ENCODE measurements at places on chromosomes 11 and 22. TPM values are rescaled to one million over a fixed set of nuclear protein-coding genes. Genes with fewer than 3 reads are reported as not detected.
A peak's percentile ranks its signal among the peaks of the same experiment; 100 is the strongest.

DNA sequence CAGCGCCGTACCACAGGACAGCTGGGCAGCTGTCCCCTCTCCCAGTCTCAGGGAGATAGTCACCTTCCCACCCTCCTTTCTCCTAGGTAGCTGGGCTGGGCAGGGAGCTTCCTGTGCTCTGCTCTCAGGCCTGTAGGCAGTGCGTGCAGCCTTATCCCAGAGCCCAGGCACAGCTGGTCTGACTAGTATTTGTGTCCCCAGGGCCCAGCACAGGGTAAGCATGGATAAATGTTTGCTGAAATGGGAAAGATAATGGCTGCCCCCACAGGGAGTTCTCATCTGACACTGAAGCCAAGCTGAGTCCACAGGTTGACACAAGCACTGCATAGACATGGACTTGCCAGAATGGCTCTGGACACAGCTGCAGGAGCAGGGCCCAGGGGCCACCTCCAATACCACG is 9.8 kb downstream of the SLC15A3 start:
- DNase-seq: no peak

DNA sequence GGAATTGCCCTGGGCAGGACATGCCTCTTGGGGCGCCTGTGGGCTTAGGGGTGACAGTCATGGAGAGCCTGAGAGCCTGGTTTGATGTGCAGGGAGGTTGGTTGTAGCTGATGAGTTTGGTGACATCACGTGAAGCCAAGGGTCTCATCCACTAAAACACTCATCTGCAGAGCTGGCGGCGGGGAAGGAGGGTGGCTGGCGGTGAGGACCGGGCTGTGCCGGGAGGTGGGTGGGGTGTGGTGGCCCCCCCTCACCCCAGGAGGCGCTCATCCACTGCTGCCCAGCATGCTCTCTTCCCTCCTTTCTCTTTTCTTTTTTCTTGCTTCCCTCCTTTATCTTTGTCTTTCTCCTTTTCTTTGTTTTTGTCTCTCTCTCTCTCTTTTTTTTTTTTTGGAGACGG is 49.0 kb downstream of the GRAMD4 start:
- DNase-seq: peak; percentile 50

- no peak for DNase-seq
Measured at GRCh38 chr11:45551191-45551713, 114.2 kb downstream of the CHST1 start.

DNA sequence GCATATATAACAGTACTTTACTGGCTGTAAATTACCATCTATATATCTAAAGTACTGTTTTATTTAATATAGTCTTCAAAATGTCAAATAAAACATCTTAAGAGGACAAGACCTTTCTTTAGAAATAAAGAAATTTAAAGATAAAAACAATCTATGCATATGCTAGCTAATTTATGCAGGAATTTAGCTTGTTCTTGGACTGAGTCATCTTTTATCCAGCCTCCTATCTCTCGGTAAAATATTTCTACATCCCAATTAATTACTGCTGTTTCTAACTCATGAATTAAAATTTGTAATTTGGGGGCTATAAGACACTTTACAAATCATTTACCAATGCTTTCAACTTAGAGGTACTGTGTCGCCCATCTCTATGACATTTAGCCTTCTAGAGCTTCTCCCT is 72.8 kb upstream of the DDI1 start:
- DNase-seq: no peak

DNA sequence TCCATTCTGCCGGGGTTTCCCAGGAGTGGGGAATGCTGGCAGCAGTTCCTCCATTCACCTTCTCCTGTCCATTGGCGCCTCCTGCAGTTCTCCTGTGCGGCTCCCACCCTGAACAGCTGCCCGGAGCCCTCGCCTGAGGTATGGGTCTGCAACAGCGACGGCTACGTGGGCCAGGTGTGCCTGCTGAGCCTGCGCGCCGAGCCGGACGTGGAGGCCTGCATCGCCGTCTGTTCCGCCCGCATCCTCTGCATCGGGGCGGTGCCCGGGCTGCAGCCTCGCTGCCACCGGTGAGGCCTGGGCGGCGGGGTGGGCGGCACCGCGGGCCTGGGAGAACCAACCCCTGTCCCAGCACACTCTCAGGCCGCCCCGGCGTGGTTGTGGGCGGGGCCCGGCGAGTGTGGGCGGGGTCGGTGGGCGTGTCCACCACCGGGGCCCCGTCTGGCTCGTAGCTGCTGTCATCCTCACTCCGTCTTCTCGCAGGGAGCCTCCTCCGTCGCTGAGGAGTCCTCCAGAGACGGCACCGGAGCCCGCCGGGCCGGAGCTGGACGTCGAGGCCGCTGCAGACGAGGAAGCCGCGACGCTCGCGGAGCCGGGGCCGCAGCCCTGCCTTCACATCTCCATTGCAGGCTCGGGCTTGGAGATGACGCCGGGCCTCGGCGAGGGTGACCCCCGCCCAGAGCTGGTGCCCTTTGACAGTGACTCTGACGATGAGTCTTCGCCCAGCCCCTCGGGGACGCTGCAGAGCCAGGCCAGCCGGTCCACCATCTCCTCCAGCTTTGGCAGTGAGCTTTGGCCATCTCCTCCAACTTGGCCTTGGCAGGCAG is 14.0 kb upstream of the RELT start:
- no peak for DNase-seq

GRCh38 chr11:116379185-116379828 is 393.5 kb downstream of the BUD13 start:
- no peak for DNase-seq

DNA sequence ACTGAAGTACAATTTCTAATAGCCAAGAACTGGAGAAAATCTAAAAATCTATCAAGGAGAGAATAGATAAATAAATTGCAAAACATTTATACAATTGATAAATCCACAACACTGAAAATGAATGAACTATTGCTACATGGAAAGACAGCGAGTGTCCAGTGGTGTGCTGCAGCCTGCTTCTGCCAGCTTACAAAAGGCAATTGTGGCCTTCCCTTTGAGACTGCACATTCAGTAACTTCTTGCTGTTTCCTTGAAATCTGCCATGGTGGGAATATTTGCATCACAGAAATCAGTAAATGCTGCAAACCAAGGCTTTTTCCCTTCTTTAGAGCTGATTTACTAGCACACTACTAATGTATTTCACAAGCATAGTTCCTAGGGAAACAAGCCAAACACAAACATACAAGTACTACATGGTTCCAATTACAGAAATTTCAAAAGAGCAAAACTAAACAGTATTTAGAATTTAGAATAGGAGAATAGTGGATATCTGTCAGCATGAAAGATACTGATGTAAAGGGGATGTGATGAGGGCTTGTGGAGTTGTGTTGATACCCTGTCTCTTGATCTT is 76.9 kb upstream of the TRIM77 start:
- no peak for DNase-seq

GRCh38 chr11:93686226-93686625 is 24.7 kb downstream of the CEP295 start:
- no peak for DNase-seq

- no peak for DNase-seq
Measured at GRCh38 chr11:60169264-60169915, 13.5 kb downstream of the MS4A6A start.

DNA sequence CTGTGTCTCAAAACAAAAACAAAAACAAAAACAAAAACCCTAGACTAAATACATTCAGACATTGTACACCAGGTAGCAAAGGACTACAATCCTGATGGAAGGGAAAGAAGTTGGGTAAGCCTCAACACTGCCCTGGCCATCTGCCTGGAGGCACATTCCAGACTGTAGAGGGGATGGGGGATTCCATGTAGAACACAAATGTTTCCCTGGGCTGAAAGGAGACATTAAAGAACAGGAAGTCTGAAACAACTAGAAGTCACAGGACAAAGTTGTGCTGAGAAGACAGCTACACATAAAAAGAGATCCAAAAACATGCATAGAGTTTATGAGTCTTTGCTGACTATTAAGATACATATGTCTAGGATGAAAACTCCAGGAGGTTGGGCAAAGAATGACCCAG is 83.9 kb downstream of the RRAS2 start:
- no peak for DNase-seq

DNA sequence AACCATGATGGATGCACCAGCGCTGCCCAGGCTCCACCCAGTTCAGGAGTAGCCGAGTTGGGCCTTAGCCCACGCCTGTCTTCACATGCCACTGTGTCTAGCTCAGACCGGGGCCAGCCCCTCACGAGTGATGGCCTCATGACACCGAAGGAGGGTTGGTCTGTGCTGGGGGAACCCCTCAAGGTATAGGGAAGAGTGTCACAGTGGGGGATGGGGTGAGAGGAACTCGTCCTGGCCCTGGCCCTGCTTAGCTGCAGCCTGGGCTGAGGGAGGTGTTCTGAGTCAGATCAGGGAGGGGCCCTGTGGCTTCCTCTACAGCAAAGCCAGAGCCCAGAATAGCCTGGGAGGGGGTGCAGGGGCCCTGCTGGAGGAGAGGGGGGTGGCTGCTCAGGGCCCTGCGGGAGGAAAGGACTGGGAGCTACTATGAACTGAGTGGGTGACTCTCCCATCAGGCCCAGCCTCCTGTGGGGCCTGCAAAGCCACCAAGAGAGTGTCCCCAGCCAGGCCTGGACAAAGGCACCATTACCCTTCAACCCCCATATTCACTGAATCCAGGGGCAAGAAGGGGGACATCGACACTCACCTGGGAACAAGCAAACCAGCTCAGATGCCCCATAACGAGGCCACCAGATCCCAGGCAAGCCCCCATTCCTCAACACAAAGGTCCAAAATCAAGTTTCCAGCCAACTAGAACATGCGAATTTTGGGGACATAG is 41.2 kb downstream of the IGLL5 start:
- DNase-seq: no peak

GRCh38 chr11:46418751-46419150 is 27.2 kb upstream of the CHRM4 start:
- no peak for DNase-seq

GRCh38 chr11:74279256-74279655 is 32.2 kb downstream of the P4HA3 start:
- DNase-seq: no peak

GRCh38 chr11:133362916-133363315 is 169.4 kb downstream of the OPCML start:
- no peak for DNase-seq

DNA sequence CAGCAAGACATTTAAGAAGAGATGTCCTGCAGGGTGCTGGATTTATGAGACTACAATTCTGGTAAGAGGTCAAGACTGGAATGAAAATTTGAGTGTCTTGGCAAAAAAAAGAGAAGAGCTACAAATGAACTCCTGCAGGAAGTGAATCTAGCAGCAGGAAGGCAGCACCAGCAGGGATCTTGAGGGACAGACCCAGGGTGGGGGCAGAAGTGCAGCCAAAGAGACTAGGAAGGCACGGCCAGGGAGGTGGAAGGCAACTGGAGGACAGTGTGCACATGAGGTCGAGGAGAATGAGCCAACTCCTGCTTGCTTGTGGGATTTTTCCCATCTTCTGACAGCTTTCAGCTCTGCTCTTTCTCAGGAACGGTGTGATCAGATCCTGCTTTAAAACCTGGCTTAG is 263.2 kb downstream of the BUD13 start:
- DNase-seq: no peak

GRCh38 chr11:36034551-36035331 is 90.9 kb downstream of the LDLRAD3 start:
- no peak for DNase-seq

DNA sequence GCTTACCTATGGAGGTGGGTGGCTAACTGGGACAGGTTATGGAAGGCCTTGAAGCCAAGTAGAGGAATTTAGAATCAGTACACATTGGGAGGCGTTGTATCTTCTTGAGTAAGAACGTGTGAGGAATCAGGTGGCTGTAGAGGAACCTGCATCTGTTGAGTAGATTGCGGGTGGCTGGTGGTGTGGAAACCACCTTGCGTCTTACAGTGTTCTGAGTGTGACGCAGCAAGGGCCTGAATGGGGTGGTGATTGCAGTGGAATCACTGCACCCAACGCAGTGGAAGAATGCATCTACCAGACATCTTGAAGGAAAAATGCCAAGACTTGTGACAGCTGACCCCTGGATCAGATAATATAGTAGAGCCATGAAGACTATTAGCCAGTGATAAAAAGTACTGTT is 110.8 kb upstream of the NNMT start:
- DNase-seq: no peak

DNA sequence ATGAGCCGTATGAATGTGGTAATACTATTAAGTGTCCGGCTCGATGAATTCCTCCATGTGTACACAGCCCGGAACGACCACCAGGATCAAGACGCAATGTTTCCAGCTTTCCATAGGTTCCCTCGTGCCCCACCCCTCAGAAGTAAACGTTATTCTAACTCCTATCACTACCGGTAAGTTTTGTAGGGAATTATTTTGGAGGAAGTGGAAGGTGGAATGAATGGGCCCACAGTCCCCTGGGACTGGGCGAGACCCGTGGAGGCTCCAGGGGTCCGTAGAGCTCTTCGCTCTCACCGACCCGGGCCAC is 720 bp upstream of the FAR1 start:
- no peak for DNase-seq

DNA sequence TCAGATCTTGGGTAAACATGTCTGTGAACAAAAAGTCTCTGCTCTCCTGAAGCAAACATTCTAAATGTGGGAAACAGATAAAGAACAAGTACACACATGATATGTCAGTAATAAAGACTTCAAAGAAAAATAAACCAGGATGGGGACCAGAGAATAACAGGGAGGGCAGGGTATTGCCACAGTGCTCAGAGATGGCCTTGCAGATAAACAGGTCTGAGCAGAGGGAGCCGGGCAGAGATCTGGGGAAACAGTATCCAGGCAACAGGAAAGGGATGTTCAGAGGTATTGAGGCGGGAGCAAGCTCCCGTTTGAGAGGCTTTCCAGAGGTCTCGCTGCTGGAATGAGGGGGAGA is 2.9 kb downstream of the CCDC86 start:
- no peak for DNase-seq

DNA sequence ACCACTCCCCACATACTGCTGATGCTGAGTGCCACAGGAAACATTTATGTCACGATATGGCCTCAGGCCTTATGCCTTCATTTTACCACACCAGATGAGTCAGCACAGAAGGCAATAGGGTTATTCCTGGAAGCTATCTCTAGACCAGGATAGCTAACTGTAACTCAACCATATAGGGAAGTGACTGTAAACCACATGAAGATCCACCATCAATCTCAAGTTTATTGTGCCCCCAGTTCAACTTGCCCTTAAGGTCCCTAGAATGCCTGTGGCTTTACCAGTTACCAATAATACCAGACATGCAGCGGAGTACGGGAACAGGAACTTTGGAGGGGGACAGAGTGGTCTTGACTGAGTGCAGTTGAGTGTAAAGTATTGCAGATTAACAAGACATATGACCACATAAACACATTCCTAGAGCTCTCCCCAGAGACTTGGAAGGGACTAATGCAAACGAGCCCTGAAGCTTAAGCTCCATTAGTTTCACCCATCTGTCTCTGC is 180.9 kb downstream of the KIF18A start:
- no peak for DNase-seq

The TPH1 gene
- total RNA-seq: not detected

The SMIM35 gene
- total RNA-seq: not detected

The TMA7B gene
- not detected for total RNA-seq

The OR52A1 gene
- not detected for total RNA-seq

The LRRC74B gene
- total RNA-seq: 4.6 TPM

The MUC5B gene
- 54.5 TPM for total RNA-seq

The SMC1B gene
- total RNA-seq: not detected

The USH1C gene
- not detected for total RNA-seq

The SLC22A8 gene
- total RNA-seq: not detected

The KDM4E gene
- total RNA-seq: not detected

The LRRC51 gene
- 8.1 TPM for total RNA-seq

The SYTL2 gene
- total RNA-seq: 21.4 TPM
